Stomach (tissue), 19 donors: ENCODE measurements at places on chromosomes 13 and 19. TPM values are rescaled to one million over a fixed set of nuclear protein-coding genes. Genes with fewer than 3 reads are reported as not detected.

IZUMO2 gene
- not detected for total RNA-seq

ZNF154 gene
- 21.8 TPM for total RNA-seq

C19orf18 gene
- total RNA-seq, result not detected

TMEM259 gene
- total RNA-seq, result 338 TPM

DNA sequence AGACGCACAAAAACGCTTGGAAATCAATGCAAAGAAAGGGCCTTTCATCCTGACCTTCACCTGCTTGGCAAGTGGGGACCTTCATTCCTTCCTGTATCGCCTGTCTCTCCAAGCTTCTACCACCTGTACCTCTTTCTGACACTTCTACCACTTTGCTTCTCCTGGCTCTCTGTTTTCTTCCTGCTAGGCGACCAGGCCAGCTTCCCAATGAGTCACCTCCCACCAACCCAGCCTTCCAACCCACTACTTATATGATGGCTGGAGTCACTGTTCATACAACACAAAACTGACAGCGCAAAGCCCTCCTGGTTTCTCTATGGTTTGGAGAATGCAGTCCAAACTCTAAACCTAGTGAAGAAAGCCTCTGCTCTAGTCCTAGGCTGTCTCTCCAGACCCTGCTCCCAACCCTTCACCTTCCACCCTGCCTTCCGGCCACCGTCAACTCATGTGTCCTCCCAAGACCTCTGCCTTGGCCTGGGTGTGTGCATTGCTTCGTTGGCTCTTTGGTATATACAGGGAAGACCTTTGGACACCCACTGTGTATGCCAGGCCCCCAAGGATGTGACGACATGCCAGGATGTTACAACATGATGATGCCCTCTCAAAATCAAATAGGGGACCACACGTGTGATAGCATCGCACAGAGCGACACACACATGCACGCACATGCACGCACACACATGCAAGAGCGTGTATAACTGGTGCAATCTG lies 148.5 kb downstream of the STK24 start:
- DNase-seq, result no peak

GRCh38 chr13:113742445-113743120 lies 16.4 kb upstream of the TMEM255B start:
- DNase-seq, result no peak

ZNF587B gene
- 13.8 TPM for total RNA-seq

PCDH20 gene
- total RNA-seq, result 2.2 TPM

PSG7 gene
- not detected for total RNA-seq

NFIX gene
- 63.3 TPM for total RNA-seq

DNA sequence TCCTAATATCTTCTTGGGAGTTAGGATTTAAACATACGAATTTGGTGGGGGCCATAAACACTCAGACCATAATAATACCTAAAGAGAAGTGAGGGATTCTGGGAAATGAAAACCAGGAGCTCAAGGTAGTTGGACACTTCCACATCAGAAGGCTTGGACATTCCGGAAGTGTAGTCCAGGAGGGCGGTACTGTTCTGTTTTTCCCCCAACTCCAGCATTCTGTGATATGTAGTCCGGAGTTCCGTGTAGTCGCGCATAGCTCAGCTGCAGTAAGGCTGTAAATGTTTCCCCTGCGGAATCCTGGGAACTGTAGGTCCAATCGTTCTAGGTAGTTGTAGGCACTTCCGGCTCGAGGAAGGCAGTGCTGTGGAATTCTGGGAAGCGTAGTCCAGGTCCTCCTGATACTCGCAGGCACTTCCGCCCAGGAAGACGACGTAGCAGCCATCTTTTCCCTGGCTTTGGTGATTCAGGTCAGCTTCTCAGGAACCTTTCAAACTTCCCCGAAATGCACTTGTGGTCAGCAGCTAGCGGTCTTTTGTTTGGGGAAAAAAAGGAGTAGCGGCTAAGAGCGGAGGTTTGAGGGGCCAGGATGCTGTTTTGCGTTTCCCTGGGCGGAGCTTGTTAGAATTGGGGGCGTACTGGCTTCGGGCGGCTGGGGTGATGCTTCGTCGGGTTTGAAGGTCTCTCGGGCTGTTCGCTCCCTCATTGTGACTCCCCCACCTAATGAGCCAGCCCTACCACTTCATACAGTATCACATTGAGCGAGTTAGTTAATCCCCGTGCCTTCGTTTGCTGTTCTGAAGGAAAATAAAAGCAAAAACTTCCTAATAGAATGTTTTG lies at the start of gene ZNF226:
TSS of gene ZNF226 (plus strand) at position 428 of the 840 bp plus-strand sequence. CDS start 4,981 bp downstream, outside the sequence.
- peak; percentile 99 for DNase-seq

DNA sequence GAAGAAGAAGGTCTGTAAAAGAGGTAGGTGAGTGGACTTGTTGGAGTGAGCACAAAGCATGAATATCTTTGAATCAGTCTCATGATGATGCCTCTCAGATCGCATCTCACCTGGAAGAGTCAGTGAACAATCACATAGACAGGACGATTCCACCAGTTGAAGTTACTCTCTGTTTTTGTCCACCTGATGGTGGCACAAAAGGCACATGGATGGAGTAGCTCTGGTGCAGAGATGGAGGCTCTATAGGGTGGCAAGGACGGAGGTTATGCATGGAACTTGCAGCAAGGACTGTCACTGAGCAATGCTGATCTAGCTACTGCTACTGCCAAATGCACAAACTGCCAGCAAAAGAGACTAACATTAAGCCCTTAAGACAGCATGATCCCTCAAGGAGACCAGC lies 10.3 kb upstream of the MYCBP2 start:
- no peak for DNase-seq
